Natural killer cell (primary cell): ENCODE measurements at places on chromosomes 16 and 17. TPM values are rescaled to one million over a fixed set of nuclear protein-coding genes. Genes with fewer than 3 reads are reported as not detected.
A peak's percentile ranks its signal among the peaks of the same experiment; 100 is the strongest.

DNA sequence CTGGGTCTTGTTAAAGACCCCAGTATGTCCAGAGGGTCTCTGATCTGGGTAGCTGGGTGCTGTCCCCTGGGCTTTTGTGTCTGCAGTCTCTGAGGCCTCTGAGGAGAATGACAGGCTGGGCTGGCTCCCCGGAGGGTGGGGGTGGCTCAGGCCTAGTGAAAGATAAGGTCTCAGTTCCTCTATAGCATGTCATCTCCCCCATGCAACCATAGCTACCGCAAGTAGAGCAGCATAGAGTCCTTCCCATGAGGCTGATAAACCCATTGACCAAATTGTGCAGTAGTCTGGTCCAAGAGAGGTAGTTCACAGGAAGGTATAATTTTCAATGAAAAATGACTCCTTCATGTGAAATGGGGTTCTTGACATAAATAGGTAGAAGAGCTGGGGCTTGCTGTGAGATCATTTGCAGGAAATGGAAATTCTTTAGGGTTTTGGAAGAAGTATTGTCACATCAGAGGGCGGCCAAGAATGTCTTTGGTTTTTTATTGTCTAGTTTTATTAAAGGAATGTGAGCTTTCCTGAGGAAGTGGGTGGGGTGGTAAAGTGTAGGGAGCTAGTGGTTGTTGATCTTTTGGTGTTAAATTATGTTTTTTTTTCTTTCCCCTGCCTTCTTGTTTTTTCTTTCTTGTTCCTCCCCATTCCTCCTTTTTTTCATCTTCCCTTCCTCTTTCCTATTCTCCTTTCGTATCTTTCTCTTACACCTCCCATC is 21.0 kb downstream of the SLC7A6OS start:
- peaks cover 39% of the 10 kb centered on the region for H3K36me3 ChIP-seq
- no peaks in the 10 kb centered on the region for H3K27me3 ChIP-seq
- DNase-seq = peak; percentile 64
- H3K4me3 ChIP-seq = no peak overlapping the region

DNA sequence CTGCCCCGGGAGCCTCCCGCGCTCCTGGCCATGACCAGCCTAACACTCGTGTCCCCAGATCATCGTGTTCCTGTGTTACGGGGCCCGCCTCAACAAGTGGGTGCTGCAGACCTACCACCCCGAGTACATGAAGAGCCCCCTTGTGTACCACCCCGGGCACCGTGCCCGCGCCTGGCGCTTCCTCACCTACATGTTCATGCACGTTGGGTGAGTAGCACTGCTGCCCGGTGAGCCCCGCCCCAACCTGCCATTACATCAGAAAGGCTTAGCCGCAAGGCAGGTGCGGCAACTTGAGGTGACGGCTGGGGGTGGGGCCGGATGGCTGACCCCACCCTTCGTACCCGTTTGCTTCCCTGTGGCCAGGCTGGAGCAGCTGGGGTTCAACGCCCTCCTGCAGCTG is 1.4 kb downstream of the RHBDL1 start:
- no peak for DNase-seq
- H3K4me1 ChIP-seq = peaks cover 42% of the 10 kb centered on the region
- H3K27me3 ChIP-seq = peaks cover 3% of the 10 kb centered on the region
- no peak overlapping the region for H3K4me3 ChIP-seq
- no peak overlapping the region for H3K27ac ChIP-seq
- peaks cover 22% of the 10 kb centered on the region for H3K36me3 ChIP-seq

LRRC45 gene
- 15.9 TPM for total RNA-seq

DNA sequence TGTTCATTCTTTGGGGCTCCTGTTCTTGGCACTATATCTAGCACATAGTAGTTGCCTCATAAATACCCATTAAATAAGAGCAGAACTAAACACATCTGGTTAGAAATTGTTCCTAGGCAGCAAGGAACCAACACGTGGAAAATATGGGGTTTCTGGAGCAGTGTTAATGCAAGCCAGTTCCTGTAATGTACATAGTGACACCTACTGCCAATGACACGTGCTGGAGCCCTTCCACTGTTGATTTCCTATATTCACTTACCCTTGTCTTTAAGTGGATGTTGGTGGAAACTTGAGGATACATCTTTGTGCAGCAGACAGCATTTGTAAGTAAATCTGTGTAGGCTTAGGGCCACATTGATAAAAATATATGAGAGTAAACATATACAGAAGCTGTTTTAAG is 1.6 kb upstream of the IRF8 start:
- no peak for DNase-seq
- no peaks in the 10 kb centered on the region for H3K36me3 ChIP-seq
- H3K4me3 ChIP-seq = no peak overlapping the region
- no peak overlapping the region for H3K27ac ChIP-seq
- H3K27me3 ChIP-seq = no peaks in the 10 kb centered on the region

SREBF1 gene
- total RNA-seq = 119 TPM

GRCh38 chr17:34926661-34927060 is 34.6 kb downstream of the CCT6B start:
- H3K36me3 ChIP-seq = no peaks in the 10 kb centered on the region
- no peaks in the 10 kb centered on the region for H3K27me3 ChIP-seq
- H3K4me1 ChIP-seq = no peaks in the 10 kb centered on the region
- no peak overlapping the region for H3K27ac ChIP-seq

DNA sequence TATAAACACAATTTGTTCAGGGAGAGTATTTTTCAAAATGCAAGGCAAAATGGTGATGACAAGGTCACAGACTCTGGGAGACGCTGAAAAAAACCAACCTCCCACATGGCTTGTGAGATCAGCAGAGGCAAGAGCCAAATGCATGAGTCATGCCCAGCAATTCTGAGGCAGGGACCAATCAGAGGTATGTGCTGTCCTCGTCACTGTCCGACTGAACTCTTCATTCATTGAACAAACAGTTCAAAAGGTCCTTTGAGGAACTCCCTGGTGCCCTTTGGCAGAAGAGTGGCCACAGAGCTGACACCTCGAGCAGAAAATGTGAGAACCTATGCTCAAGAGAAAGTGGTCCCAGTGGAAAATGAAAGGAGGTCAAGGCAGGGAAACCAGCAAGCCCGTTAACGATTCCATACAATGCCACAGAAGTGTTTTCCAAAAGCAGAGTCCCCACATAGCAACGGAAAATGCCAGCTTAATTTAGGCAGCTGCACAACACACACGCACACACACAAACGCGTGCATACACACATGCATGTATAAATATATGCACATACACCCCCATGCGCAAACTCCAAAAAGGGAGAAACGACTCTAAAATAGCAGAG is 50.9 kb downstream of the CDH11 start:
- no peaks in the 10 kb centered on the region for H3K4me1 ChIP-seq
- no peaks in the 10 kb centered on the region for H3K36me3 ChIP-seq

GRCh38 chr17:2420176-2420575 is 19.3 kb upstream of the MNT start:
- DNase-seq = no peak
- H3K27me3 ChIP-seq = no peaks in the 10 kb centered on the region
- H3K4me1 ChIP-seq = no peaks in the 10 kb centered on the region
- no peak overlapping the region for H3K27ac ChIP-seq
- no peak overlapping the region for H3K4me3 ChIP-seq
- H3K36me3 ChIP-seq = peaks cover 29% of the 10 kb centered on the region

DNA sequence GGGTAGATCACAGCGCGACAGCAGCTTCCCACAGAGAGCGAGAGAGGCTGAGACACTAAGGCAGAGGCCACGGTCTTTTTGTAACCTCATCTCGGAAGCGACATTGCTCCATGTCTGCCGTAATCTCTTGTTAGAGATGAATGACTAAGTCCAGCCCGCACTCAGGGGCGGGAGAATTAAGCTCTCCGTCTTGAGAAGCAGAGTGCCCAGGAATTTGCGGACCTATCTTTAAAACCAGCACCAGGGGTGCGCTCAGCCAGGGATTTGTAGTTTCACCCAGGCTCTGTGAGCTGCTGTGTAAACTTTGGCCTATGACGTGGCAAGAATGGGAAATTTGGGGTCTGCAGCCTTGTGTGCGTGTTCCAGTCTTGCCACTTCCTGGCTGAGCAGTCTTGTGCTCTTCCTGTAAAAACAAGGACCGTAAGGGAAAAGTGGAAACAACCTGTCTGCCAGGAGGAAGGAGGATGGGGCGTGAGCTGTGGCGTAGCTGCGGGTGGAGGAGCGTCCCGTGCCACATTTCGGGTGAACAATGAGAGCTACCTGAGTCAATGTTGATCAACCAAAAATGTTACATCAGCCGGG is 16.0 kb upstream of the JPH3 start:
- peaks cover 2% of the 10 kb centered on the region for H3K27me3 ChIP-seq
- H3K4me3 ChIP-seq = no peak overlapping the region
- no peak overlapping the region for H3K27ac ChIP-seq
- no peaks in the 10 kb centered on the region for H3K4me1 ChIP-seq
- H3K36me3 ChIP-seq = no peaks in the 10 kb centered on the region

NOMO2 gene
- 105 TPM for total RNA-seq

GRCh38 chr17:2053380-2054261 is 1.3 kb upstream of the HIC1 start:
- peaks cover 64% of the 10 kb centered on the region for H3K4me1 ChIP-seq
- no peaks in the 10 kb centered on the region for H3K36me3 ChIP-seq
- DNase-seq = peak; percentile 84

OTOP2 gene
- total RNA-seq = not detected

- no peak overlapping the region for H3K4me3 ChIP-seq
- H3K27me3 ChIP-seq = no peaks in the 10 kb centered on the region
- no peaks in the 10 kb centered on the region for H3K4me1 ChIP-seq
- DNase-seq = peak; percentile 11
- H3K36me3 ChIP-seq = peaks cover 44% of the 10 kb centered on the region
Measured at GRCh38 chr17:30506481-30506880, 29.3 kb downstream of the GOSR1 start.

GRCh38 chr17:74217037-74217730 is 3.8 kb downstream of the TTYH2 start:
- H3K27me3 ChIP-seq = no peaks in the 10 kb centered on the region
- H3K4me3 ChIP-seq = no peak overlapping the region
- peaks cover 37% of the 10 kb centered on the region for H3K4me1 ChIP-seq
- no peak overlapping the region for H3K27ac ChIP-seq
- no peak for DNase-seq

TBC1D3 gene
- total RNA-seq = not detected

ODAD4 gene
- 2.9 TPM for total RNA-seq

SCARF1 gene
- 3.1 TPM for total RNA-seq
